ENCODE measurements at places on chromosomes 4 and X.

- DNase-seq, result no peak
Observed at GRCh38 chrX:27251369-27251768, 211.8 kb downstream of the PPP4R3C start.

GRCh38 chr4:91064157-91064853, 937.1 kb downstream of the CCSER1 start:
- peak; percentile 46 for DNase-seq

DNA sequence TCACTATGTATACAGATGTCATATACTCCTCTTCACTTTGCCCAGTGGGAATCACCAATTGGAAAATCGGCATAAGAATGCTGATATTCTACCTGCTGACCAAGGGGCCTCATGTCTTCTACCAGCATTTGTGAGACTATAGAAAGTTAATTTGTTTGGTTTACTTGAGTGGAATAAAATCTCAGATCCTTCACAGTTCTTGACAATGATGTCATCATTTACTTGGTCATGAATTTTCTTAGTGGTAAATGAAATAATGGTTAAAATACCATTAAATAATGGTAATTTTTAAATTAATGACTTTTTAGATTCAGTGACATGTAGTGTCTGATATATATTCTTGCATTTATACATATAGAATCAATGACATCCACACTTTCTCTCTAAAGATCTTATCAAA, 1052.6 kb downstream of the ADGRL3 start:
- DNase-seq, result no peak

DNA sequence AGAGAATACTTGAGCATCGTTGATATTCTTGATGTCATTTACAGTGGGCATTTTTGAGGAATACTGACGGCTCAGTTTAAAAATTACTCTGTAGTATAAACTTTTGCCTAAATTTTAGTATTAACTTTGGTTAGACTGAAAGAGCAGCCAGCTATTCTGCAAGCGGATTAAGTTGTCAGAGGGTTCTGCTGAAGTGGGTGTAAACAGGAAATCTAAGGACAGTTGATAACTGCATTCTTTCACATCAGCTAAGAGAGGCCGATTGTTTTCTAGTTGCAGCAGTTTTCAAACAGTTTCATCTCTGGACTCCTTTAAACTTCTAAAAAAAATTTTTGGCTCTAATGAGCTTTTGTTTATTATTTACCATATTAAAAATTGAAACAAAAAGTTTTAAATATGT, 149.6 kb downstream of the RAPGEF2 start:
- DNase-seq, result peak; percentile 21

DNA sequence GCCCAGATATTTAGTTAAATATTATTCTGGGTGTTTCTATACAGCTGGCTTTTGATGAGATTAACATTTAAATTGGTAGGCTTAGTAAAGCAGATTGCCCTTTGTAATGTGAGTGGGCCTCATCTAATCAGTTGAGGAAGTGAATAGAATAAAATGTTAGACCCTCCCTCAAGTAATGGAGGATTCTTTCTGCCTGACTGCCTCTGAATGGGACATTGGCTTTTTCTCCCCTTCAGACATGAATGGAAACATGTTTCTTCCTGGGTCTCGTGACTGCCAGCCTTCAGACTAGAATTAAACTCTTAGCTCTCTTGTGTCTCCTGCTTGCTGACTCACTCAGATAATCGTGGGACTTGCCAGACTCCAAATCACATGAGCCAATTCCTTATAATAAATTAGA, 266.7 kb downstream of the INPP4B start:
- no peak for DNase-seq

DNA sequence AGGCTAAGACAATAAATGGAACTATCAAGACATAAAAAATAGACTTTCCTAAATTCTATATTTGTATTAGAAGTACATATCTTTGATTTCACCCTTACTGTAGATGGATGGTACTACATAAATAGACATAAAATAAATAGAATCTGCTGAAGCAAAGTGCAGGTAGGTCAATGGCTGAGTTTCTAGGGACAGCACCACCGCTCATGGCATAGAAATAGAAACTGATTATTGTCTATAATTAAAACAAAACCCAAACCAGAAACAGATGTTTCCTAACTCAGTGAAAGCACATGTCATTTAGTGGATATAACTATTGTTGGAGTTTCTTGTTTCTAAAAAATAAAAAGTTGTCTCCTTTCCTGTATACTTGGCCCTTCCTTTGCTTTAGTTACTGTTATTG, 387.3 kb upstream of the ADGRL3 start:
- no peak for DNase-seq

DNA sequence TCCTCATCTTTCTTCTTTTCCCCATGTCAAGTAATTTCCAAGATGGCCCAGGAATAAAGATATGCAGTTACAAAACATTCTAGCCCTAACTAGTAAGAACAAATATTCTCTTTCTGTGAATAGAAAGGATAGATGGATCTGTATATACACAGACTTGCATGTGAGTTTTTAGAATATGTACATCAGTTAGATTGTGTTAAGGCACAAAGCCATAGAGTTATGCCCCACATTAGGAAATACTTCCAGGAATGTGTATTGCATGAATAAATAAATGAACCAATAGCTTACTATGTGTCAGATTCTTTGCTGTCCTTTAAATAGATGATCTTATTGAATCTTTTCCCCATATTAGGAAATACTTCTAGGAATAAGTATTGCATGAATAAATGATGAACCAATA, 46.0 kb upstream of the TMPRSS11E start:
- no peak for DNase-seq

DNA sequence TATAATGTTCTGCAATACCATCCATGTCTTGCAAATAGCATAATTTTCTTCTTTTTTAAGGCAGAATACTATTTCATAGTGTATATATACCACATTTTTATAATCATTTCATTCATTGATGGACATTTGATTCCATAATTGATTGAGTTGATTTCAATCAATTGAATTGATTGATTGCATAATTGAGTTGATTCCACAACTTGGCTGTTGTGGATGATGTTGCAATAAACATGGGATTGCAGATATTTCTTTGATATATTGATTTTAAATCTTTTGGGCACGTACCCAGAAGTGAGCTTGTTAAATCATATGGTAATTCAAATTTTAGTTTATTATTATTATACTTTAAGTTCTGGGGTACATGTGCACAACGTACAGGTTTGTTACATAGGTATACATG, 232.8 kb downstream of the GALNTL6 start:
- DNase-seq, result no peak

- no peak for DNase-seq
Observed at GRCh38 chr4:38728631-38729141, 54.1 kb downstream of the TLR10 start.

Measured in common myeloid progenitor, CD34-positive (primary cell).